Caudate nucleus (tissue), 63 donors: ENCODE measurements at places on chromosomes 3 and 15.

DNA sequence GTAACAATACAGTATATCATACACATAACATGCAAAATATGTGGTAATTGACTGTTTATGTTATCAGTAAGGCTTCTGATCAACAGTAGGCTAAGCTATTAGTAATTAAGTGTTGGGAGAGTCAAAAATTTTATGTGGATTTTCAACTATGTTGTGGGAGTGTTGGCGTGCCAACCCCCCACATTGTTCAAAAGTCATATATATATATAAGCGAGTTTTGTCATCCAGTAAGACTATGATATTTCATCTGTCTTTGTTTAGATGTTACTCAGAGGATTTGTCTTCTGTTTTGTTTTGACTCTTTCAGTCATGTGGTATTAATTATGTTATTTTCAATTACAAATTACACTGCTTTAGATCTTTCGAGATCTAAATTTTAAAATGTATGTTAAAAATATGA, 51.0 kb upstream of the RAP2B start:
- DNase-seq, result no peak

GRCh38 chr15:66424963-66425612, 38.4 kb downstream of the MAP2K1 start:
- no peak for DNase-seq

DNA sequence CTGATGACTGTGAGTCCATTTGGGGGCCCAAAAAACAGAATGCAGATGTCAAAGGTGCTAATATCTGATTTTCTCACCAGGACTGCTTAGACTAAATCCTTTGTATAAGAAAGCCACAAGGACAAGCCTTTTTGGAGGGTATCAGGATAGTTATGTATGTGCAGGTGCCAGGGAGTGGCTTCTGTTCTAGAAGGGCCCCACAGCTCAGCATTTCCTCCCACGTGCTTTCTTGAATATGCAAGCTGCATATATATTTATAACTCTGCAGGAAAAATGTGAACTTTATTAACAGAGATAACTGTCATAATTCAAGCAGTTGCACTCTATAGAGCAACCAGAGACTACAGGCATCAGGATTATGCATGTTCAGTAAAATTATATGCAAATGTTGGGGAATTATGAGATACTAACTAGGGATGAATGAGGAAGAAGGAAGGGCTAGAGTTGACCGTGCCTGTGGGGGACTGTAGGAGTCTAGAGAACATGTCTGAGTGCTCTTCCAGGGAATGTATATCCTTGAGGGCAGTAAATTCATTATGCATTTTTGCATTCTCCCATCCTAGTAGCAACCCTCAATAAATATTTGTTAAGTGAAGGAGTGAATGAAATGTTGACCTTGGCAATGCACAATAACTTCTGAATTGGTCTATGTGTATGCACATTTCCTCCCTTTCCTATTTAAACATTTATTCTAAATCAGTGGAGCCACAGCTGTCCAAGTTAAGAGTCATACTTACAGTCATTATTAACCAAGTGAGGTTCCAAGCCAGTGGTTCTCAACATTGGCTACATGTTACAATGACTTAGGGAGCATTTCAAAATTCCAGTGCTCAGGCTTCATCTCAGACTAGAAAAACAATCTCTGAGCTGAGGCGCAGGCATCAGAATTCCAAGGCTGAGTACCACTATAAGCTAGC, 94.8 kb upstream of the ANKRD28 start:
- DNase-seq, result peak; percentile 60

- DNase-seq, result no peak
Measured at GRCh38 chr3:148937467-148938255, 53.7 kb upstream of the GYG1 start.

DNA sequence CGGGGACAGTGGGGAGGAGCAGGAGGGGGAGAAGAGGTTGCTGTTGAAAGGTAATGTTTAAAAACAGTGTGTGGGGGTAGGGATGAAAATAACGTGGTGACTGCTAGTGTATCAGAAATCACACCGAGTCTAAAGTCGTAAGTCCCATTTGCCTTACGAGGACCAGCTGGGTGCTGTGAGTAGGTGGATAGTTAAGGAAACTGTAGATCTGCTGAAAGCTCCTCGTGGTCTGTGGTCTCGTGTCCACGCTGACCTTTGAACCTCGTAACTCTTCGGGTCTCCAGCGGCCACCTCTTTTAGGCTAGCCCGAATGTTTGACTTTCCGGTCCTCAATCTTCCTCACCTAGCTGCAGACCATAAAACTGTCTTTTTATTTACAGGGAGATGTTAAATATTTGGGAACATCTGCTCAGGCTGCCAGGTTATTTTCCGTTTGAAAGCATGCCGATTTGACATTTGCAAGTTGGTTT, 29.3 kb upstream of the ST3GAL6 start:
- no peak for DNase-seq

- DNase-seq, result no peak
Measured at GRCh38 chr3:192919901-192920300, 2.2 kb upstream of the MB21D2 start.

DNA sequence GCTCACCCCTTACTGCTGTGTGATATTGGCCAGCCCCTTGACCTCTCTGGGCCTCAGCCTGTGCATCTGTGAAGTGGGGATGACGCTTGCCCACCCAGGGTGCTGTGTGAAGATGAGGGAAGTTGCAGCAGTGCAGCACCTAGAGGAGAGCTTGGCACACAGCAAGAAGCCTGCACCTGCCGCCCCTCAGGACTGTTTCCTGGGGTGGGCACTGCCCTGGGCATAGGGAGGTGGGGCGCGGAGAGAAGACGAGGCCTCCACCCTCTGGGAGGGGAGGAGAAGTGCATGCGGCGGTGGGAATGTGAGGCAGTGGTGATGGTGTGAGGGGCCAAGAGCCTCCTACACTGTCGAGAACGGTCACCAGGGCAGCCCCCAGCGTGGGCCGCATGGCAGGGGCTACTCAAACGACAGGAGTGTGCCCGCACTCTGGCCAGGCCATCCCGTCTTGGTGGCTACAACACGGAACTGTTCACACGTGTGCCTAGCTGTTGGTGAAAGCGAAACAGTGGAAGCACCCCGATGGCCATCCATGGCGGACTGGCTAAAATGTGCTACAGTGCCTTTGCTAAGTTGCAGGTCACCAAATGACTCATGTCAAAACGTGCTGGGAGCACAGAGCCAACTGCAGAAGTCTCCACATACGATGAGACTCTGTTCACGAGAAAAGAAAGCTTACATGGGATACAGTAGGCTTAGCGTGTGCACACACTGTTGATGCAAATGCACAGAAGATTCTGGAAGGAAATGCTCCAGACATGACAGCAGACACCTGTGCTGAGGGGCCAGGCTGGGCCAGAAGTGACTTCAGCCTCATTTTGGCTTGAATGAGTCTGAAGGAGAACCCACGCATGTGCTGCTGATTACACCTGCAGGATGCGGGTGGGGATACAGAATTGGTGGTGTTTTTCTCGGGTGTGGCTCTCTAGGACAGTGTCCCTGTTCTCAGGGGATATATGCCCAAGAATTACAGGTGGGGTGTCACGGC, 40.4 kb upstream of the IQSEC1 start:
- DNase-seq, result no peak

DNA sequence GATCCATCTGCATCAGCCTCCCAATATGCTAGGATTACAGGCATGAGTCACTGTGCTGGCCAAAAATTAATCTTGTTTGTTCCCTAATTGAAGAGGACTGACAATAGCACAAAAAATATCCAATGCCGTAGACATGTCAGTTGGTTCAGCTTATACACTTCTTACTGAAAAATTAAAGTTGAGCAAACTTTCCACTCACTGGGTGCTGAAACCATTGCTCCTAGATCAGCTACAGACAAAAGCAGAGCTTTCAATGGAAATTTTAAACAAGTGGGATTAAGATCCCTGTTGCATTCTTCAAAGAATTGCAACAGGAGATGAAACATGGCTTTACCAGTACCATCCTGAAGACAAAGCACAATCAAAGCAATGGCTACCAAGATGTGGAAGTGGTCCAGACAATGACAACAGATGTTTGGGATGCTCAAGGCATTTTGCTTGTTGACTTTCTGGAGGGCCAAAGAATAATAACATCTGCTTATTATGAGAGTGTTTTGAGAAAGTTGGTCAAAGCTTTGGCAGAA, 16.0 kb downstream of the ISLR2 start:
- no peak for DNase-seq

DNA sequence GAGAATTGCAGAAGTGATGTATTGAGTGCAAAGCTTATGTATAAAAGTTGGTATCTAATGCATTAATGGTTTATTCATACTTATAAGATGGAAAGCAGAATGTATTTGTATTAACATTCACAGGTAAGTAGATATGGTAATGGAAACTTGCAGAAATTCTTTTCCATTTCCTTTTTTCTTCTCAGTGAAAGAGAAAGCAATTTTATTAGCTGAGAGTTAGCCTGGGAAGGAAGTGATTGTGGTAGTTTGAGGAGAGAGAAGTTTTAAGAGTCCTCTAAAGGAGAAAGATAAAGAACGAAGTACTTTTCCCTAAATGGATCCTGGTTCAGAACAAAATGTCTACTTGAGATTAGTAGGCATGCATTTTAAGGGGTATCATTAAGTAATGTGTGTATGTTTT, 60.1 kb upstream of the OSTN start:
- DNase-seq, result no peak
